ENCODE measurements at places on chromosomes 3 and 15.

DNA sequence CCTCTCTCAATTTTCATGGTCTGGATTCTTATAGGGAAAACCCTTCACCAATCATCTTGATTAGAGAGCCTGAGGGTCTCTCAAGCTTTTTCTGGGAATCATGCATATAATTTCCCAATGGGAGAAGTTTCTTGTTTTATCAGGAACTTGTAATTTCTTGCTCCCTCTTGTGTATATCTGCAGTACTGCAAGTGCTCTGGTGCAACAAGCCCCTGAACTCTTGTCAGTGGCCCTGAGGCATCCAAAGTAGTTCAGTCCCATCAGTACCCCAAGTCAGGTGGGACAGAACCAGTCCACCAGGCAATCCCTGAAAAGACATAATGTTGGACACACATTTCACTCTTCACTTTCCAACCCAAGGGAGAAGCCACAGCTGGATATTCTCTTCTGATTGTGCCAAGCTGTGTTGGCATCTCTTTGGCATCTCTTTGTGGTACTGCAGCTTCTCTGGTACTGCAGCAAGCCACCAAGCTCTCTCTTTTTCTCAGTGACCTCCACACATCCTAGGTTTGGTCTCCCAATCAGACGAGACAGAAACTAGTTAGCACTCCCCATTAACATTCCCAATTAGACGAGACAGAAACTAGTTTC is 214.5 kb downstream of the ZIC4 start:
- no peak for DNase-seq

- DNase-seq, result no peak
These were observed 124.3 kb downstream of the BDH1 start for GRCh38 chr3:197431346-197431910.

DNA sequence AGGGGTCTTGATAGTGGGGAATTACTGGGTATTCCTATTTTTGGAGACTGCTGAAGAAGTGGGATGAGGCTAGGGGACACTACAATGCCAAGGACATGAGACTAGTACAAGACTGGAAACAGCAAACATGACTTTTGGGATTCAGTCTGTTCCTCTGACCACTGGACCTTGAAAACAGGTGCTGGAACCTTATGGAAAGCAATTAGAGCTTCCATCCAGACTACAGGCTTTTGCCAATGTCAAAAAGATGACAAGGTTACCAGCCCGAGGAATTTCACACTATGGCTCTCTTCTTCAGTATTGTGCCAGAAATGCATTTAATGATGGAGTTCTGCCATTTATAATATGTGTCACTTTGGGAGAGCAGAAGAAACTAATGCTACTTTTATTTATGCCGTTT is 282.6 kb downstream of the GAP43 start:
- DNase-seq, result no peak

GRCh38 chr3:42122261-42123011 is 31.3 kb downstream of the TRAK1 start:
- no peak for DNase-seq
